ENCODE measurements at places on chromosomes 11 and 22. TPM values are rescaled to one million over a fixed set of nuclear protein-coding genes. Genes with fewer than 3 reads are reported as not detected.
A peak's percentile ranks its signal among the peaks of the same experiment; 100 is the strongest.

GRCh38 chr11:118789501-118790356 is 1.2 kb downstream of the DDX6 start:
- peaks cover 3% of the 10 kb centered on the region for H3K36me3 ChIP-seq
- H3K4me1 ChIP-seq, result peaks cover 18% of the 10 kb centered on the region
- H3K4me3 ChIP-seq, result peak overlapping the region; percentile 86
- H3K27me3 ChIP-seq, result no peaks in the 10 kb centered on the region
- H3K27ac ChIP-seq, result peak overlapping the region; percentile 99

DNA sequence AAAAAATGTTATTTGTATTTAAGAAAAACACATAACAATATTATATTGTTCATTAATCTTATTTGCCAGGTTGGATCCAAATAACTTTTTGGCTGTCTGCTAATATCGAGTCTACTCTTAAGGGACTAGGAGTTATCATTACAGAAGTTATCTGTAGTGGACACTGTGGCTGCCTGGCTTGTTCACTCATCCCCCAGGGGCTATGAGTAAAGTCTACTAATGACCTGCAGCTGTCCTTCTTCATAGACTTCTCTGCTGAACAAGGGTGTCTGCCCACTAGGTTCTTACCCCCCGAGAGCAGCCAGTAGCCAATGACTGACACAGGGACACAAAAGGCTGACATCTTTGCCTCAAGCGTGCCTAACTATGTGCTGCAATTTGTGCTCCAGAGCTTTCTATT is 69.7 kb downstream of the APIP start:
- no peaks in the 10 kb centered on the region for H3K27me3 ChIP-seq
- H3K4me1 ChIP-seq, result no peaks in the 10 kb centered on the region
- H3K4me3 ChIP-seq, result no peak overlapping the region
- no peak for DNase-seq
- H3K36me3 ChIP-seq, result no peaks in the 10 kb centered on the region
- no peak overlapping the region for H3K27ac ChIP-seq

INCENP gene
- total RNA-seq, result 99.4 TPM

DNA sequence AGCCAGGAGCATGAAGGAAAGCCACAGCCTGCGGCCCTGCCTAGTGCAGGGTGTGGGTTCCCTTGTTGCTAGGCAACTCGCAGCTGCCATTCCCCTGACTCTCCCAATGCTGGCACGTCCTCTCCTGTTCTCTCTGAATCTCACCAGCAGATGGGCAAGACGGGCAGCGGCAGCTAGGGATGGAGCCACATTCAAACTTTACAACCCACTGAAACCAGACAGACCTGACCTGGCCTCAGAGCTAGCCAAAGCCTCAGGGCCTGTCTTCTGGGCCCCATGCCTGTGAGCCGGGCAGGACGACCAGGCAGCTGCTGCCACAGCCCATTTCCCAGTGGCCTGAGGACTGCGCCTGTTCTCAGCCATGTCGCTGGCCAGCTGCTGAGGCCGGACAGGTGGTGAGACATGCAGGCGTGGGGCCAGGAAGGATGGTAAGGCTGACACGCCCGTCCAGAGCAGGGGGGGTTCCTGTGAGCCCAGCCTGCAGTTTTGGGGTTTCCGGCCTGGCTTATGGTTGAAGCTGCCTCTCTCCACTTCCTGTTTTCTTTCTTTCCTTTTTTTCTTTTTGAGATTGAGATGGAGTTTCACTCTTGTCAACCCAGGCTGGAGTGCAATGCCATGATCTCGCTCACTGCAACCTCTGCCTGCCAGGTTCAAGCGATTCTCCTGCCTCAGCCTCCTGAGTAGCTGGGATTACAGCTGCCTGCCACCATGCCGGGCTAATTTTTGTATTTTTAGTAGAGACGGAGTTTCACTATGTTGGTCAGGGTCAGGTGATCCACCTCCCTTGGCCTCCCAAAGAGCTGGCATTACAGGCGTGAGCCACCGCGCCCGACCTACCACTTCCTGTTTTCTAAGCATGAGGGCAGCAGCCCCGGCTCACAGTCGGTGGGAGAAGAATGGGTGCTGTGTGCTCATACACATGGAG is 4.1 kb downstream of the SUN2 start:
- H3K4me3 ChIP-seq, result no peak overlapping the region
- peaks cover 48% of the 10 kb centered on the region for H3K36me3 ChIP-seq
- no peak overlapping the region for H3K27ac ChIP-seq
- DNase-seq, result peak; percentile 47

DNA sequence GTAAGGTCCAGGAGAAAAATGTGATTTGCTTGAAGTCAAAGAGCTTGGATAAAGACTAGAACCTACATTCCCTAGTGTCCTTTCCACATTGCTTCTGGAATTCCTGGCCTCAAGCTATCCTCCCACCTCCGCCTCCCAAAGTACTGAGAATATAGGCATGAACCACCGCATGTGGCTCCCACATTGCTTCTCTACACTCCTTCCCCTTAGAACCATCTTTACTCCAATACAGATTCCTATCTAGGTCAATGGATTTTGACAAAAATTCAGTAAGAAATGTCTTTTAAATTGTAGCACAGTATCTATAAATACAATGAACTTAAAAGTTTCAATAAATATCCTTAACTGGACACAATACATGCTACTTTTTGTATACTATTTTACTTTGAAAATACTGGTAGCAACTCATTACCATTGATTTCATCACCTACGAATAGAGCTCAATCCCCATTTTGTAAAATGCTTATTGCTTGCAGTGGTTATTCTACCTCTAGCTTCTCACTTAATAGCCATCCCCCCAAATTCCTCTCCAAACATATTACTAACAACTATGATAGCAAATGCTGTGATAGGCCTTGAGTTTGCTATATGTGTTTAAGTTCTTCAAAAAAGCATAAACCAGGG is 53.4 kb downstream of the GAB2 start:
- no peak overlapping the region for H3K4me3 ChIP-seq
- H3K27ac ChIP-seq, result no peak overlapping the region
- H3K4me1 ChIP-seq, result peaks cover 14% of the 10 kb centered on the region
- H3K36me3 ChIP-seq, result no peaks in the 10 kb centered on the region
- no peak for DNase-seq

SMC1B gene
- total RNA-seq, result not detected

DNA sequence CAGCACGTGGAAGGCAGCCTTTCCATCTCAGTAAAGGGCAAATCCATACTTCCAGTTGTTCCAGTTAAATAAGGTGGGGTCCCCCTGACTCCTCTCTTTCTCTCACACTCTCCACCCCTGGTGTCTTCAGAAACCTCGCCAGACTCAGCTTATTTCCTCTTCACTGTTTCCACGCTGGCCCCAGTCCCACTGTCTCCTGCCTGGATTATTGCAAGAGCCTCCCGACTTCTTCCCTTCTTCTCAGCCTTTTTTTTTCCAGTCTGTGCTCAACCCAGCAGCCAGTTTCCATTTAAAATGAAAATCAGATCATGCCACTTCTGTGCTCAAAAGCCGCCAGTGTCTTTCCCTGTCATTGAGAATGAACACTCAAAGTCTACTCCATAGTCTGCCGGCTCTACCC is 131.4 kb downstream of the PKNOX2 start:
- no peaks in the 10 kb centered on the region for H3K27me3 ChIP-seq
- peaks cover 8% of the 10 kb centered on the region for H3K4me1 ChIP-seq

IGF2 gene
- total RNA-seq, result 9.9 TPM

- peaks cover 15% of the 10 kb centered on the region for H3K4me1 ChIP-seq
- H3K27ac ChIP-seq, result no peak overlapping the region
- DNase-seq, result no peak
- H3K4me3 ChIP-seq, result no peak overlapping the region
- no peaks in the 10 kb centered on the region for H3K36me3 ChIP-seq
Measured at GRCh38 chr11:35623621-35624168, 5.4 kb downstream of the FJX1 start.

LRRN4CL gene
- 3.4 TPM for total RNA-seq

GRCh38 chr11:131391176-131391575 is 20.8 kb downstream of the NTM start:
- H3K27ac ChIP-seq, result no peak overlapping the region
- no peaks in the 10 kb centered on the region for H3K36me3 ChIP-seq
- H3K4me1 ChIP-seq, result no peaks in the 10 kb centered on the region
- DNase-seq, result no peak
- no peaks in the 10 kb centered on the region for H3K27me3 ChIP-seq

OR4A16 gene
- total RNA-seq, result not detected

- H3K36me3 ChIP-seq, result no peaks in the 10 kb centered on the region
- no peak overlapping the region for H3K27ac ChIP-seq
- no peak for DNase-seq
- no peak overlapping the region for H3K4me3 ChIP-seq
- no peaks in the 10 kb centered on the region for H3K27me3 ChIP-seq
Measured at GRCh38 chr11:15266999-15267398, 152.3 kb downstream of the INSC start.

- no peak overlapping the region for H3K27ac ChIP-seq
- no peaks in the 10 kb centered on the region for H3K36me3 ChIP-seq
- no peak for DNase-seq
- H3K4me3 ChIP-seq, result no peak overlapping the region
Measured at GRCh38 chr11:93348930-93349329, 18.4 kb downstream of the DEUP1 start.

- no peak overlapping the region for H3K4me3 ChIP-seq
- H3K4me1 ChIP-seq, result no peaks in the 10 kb centered on the region
- H3K36me3 ChIP-seq, result no peaks in the 10 kb centered on the region
- no peak overlapping the region for H3K27ac ChIP-seq
Measured at GRCh38 chr11:22659783-22660182, 6.6 kb upstream of the GAS2 start.

APOA5 gene
- total RNA-seq, result not detected

MUS81 gene
- 31.8 TPM for total RNA-seq

PGA5 gene
- not detected for total RNA-seq

DLG2 gene
- total RNA-seq, result 29.4 TPM

KCNJ5 gene
- 0.56 TPM for total RNA-seq

DNA sequence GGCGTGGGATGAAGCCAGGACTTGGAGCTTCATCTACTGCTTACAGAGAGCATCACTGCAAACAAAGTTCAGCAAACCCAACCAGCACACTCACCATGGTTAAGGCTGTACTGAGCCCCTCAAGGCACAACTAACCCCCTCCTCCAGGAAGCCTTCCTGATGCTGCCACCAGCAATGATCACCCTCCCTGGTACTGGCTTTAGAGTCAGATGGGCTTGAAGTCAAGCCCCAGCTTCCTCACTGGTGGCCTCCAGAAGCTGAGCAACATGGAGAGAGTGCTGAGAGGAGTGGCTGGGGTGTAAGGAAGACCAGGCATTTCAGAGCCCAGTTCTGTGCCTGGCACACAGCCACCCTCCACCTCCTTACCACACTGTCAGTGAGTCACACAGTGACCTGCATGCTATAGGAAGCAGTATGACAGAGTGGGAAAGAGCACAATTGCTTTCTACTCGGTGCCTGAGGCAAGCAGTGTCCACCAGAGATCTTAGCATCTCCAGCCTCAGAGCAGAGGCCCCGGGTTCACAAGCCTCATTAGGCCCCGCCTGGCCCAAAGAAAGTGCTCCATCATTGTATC is 24.7 kb upstream of the BAIAP2L2 start:
- no peaks in the 10 kb centered on the region for H3K36me3 ChIP-seq
- no peak overlapping the region for H3K27ac ChIP-seq
- H3K4me3 ChIP-seq, result no peak overlapping the region
- no peak for DNase-seq

DNA sequence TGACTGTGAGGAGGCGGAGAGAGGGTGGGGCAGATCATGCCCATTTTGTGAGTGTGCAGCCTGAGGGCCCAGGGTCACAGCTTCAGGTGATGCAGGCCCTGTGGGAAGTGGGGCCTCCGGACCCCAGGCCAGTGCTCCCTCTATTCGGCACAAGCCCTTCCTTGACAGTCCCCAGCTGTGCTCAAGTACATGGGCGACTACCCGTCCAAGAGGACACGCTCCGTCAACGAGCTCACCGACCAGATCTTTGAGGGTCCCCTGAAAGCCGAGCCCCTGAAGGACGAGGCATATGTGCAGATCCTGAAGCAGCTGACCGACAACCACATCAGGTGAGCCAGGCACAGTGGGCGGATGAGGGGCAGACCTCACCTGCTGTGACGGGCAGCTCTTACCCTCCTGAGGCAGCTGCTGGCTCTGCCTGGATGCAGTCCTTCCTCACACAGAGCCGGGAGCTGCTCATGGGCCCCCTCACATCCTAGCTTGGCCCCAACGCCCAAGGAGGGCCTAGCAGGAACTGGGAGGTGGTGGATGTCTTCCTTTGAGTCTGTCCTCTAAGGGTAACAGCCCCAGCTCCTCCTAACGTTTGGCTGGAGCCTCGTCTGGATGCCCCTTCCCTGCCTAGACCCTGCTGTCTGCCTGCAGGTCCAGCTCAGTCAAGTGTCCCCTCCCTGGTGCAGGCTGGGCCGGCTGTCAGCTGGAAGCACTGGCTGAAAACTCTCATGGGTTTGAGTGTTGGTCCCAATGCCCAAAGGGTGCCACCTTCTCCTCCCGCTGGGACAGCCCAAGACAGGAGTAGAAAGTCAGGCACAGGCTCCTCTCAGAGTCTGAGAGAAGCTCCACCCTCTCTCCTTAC is 76.1 kb downstream of the MYO7A start:
- H3K27ac ChIP-seq, result no peak overlapping the region
- no peaks in the 10 kb centered on the region for H3K36me3 ChIP-seq
- H3K4me3 ChIP-seq, result no peak overlapping the region
- H3K4me1 ChIP-seq, result no peaks in the 10 kb centered on the region
